Activated CD4-positive, alpha-beta T cell treated with anti-CD3 and anti-CD28 coated beads, Interleukin-2, amount 50 U/mL, for 48 hours (primary cell): ENCODE measurements at places on chromosomes 13 and 19.
A peak's percentile ranks its signal among the peaks of the same experiment; 100 is the strongest.

- DNase-seq, result no peak
Observed at GRCh38 chr13:30615481-30615865, 2.2 kb upstream of the USPL1 start.

- no peak for DNase-seq
Observed at GRCh38 chr13:98525456-98526181, 51.3 kb downstream of the STK24 start.

DNA sequence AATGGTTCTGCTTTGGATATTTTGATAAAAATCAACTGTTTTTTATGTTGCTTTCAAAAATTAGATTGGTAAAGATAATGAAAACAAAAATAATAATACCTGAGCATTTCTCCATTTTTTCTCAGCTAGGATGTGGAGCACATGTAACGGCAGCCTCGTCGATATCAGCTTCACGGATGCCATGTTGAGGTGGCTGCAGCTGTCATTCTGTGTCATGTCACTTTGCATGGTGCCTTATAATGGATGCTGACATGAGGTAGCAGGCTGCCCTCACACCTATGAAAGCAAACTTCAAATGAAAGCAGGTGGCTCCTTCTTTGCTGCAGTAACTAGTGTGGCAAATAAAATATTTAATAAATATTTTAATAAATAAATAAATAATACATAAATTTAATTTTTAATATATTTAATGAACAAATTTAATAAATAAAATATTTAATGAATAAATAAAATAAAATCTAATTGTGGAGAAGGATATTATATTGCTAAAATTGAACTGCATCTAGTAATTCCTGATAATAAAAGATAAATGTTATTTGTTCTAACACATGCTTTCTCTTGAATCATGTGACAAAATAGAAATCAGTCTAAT, 955.7 kb upstream of the SLC10A2 start:
- DNase-seq, result no peak

GRCh38 chr13:92963029-92963428, 263.6 kb upstream of the GPC6 start:
- DNase-seq, result no peak

GRCh38 chr19:30564551-30565011, 192.4 kb downstream of the ZNF536 start:
- no peak for DNase-seq

DNA sequence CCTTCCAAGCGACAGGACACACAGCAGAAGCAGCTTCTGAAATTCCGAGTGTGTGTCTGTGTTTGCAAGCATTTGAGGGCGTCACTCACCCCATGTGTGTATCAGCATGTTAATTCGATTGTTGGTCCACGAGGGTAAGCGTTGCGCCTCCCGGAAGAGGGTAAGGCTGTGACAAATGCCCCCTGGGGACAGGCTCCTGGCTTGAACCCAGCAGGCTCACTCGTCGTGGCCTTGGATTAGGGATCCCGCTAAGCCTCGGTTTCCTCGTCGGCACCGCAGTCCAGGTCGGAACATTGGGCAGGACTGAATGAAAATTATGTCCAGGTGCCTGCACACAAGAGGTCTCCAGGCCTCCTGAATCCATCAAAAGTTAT, 606 bp upstream of the STXBP2 start:
- DNase-seq, result no peak

GRCh38 chr13:46035066-46035465, 17.5 kb downstream of the ZC3H13 start:
- DNase-seq, result no peak

- DNase-seq, result peak; percentile 91
Observed at GRCh38 chr19:41958367-41959055, 610 bp downstream of the RABAC1 start.

DNA sequence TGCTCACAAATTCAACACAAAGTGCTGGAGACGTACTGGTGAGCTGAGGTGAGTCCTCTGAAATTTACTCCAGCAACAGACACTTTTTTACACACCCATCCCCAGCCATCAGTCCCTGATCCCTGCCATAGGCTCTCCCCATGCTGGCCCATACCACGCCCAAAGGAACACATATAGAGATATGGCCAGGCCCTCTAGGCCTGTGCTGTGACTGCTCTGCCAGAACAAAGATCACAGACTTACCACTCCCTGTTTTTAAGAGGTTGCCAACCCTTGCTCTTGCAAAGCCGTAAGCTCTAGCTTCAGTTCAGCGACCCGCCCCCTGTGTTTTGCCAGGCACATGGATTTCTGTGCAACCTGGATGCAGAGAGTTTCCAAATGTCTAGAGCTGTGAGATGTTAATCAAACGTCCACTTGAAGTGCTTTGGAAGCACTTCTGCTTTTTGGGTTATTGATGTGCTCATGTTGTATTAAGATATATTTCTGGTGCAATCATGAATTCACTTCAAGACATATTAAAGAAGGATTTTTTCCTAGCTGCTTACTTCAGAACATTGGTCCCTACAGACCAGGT, 59.7 kb downstream of the DLEU7 start:
- no peak for DNase-seq

GRCh38 chr13:37595162-37595561, 3.4 kb downstream of the POSTN start:
- no peak for DNase-seq

- DNase-seq, result no peak
Observed at GRCh38 chr13:42803563-42804204, 22.3 kb downstream of the FAM216B start.

- DNase-seq, result no peak
Observed at GRCh38 chr13:90968166-90968904, 379.2 kb upstream of the MIR17HG start.
